Heart left ventricle (tissue), 16 donors: ENCODE measurements at places on chromosomes 2 and 18. TPM values are rescaled to one million over a fixed set of nuclear protein-coding genes. Genes with fewer than 3 reads are reported as not detected.

PSMG2 gene
- total RNA-seq = 35.9 TPM

MAL gene
- total RNA-seq = 8.0 TPM

- no peak overlapping the region for H3K27ac ChIP-seq
- DNase-seq = no peak
- no peak overlapping the region for H3K4me3 ChIP-seq
- no peaks in the 10 kb centered on the region for H3K27me3 ChIP-seq
- no peaks in the 10 kb centered on the region for H3K4me1 ChIP-seq
These were observed 147.9 kb downstream of the MYT1L start for GRCh38 chr2:2183176-2183575.

- H3K4me1 ChIP-seq = no peaks in the 10 kb centered on the region
- no peak for DNase-seq
- H3K4me3 ChIP-seq = no peak overlapping the region
- H3K36me3 ChIP-seq = no peaks in the 10 kb centered on the region
These were observed 1035.8 kb upstream of the FANCL start for GRCh38 chr2:59276917-59277316.

- H3K4me3 ChIP-seq = no peak overlapping the region
- H3K27me3 ChIP-seq = no peaks in the 10 kb centered on the region
- no peaks in the 10 kb centered on the region for H3K4me1 ChIP-seq
- H3K27ac ChIP-seq = no peak overlapping the region
These were observed 19.0 kb upstream of the DUSP19 start for GRCh38 chr2:183059561-183059960.
